ENCODE measurements at places on chromosomes 5 and 9.

DNA sequence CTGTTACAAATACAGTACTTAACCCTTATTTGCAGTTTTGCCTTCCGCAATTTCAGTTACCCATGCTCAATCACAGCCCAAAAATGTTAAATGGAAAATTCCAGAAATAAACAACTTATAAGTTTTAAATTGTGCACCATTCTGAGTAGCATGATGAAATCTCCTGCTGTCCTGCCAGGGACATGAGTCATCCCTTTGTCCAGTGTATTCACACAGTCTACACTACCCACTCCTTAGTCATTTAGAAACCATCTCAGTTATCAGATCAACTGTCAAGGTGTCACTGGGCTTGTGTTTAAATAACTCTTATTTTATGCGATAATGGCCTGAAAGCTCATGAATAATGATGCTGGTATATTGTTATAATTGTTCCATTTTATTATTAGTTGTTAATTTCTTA is 95.8 kb downstream of the PLCXD3 start:
- no peak for DNase-seq

GRCh38 chr9:78278177-78278777 is 18.6 kb upstream of the PSAT1 start:
- DNase-seq, result no peak

DNA sequence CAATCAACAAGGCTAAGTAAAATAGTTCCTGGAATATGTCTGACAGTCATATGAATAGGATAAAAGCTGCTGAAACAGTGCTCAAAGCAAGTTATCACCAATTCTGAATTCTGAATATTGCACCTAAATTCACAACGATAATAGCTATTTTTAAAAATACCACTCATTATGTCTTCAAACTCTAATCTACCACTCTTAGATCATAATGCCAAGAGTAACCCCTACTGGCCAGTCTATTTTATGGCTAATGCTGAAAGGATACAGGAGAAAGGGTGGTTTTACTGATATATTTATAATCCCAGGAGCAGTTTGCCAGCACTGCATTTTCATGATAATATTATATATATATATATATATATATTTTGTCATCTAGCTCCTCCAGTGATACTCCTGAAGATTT is 232.8 kb downstream of the PDE4D start:
- DNase-seq, result no peak

- no peak for DNase-seq
Observed at GRCh38 chr5:56838409-56839039, 23.2 kb downstream of the MAP3K1 start.

- no peak for DNase-seq
Observed at GRCh38 chr5:86881493-86882090, 263.9 kb downstream of the COX7C start.

DNA sequence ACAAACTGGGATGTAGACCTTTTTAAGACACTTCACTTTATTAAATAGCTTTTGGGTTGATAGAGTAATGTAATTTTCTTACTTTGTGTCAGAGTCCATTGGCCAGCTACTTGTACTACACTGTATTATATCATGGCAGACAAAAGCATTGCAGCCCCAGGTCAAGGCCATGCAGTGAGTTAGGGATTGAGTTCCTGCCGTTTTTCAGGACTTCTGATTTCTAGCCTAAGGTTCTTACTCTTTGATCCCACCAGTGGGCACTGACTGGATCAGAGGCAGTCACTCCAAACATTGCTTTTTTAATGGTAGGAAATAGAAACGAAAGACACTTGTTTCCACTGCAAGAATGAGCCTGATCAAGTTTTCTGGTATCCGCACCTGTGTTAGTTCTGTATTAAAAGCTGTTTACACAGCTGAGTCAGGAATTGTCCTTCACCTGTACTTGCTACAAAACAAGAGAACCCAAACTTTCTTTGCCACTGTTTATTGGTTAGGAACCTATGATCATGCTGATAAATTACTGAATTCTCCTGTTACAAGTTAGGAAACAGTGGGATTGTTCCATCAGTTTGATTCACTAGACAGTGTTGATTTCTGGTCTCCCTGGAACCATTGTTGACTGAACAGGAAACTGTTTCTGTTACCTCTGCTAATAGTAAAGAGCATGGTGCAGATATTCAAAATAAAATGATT is 22.1 kb downstream of the LRRC70 start:
- no peak for DNase-seq

Data from brain pericyte (primary cell).